Dermis blood vessel endothelial cell (primary cell): ENCODE measurements at places on chromosomes 12 and 14. TPM values are rescaled to one million over a fixed set of nuclear protein-coding genes. Genes with fewer than 3 reads are reported as not detected.

DNA sequence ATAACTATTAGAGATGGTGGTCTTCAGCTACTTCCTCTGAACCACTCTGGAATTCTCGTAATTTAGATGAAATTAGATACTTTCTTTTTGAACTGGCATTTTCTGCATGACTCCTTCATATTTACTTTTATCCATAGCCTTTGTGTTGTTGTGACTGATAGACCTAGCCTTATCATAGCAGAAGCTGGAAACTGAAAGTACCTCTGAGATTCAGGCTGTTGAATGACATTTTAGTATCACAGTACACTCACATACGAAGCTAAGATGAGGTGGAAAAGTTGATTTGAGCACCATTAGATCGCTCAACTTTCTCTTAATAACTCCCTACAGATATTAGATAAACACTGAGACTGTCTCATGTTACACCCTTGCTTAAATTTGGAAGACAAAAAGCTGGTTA is 525.1 kb upstream of the FBXO33 start:
- no peak for DNase-seq

DNA sequence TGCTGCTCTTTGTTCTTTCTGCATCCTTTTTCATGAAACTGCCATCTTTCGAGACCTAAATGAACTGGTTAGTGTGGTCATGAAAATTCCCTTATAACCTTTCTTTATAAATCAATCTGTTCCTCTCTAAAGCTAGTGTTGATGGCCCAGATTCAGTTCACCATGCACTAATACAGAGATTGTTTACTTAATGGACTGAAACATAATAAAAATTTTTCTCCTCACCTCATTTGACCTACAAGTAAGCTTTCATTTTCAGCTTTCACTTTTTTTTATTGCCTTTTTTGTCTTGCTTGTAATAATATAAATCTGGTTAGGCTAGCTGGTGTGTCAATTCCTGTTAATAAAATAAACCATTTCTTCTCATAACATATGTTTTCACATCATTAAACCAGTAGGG is 183.8 kb downstream of the CCDC59 start:
- DNase-seq: no peak

DNA sequence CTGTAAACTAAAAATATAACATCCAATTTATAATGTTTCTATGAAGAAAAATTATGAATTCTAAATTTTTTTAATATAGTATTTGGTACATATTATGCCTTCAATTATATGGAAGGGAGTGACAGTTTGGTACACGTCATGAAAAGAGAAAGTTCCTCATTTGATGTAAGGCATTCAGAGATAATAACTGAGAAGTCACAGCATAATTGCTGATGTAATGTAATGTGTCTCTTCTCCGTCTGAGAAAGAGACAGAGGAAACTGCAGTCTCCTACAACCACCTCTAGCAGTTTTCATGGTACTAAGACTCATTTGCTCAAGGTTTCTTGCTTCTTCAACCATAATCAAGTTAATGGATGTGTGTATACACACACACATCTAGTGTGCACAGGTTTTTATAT is 2.3 kb upstream of the CD69 start:
- DNase-seq: no peak

- DNase-seq: no peak
These were observed 50.8 kb downstream of the ARL1 start for GRCh38 chr12:101356794-101357193.

DNA sequence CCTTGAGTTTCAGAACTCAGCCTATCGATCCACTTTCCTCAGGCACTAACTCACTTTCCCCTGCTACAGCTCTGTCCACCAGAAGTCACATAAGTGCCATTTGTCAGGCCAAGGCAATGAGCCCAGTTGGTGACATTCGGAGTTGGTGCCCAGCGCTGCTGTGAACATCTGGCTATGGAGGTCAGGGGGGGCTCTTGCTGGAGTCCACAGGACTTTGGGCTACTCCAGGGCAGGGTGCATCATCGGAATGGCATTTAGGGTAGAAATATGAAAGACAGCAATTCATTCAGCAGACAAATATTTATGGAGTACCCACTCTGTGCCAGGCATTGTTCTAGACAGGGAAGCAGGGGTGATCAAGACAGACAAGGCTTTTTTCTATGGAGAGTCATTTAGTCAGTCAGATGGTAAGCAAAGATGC is 1.5 kb upstream of the PPP1CC start:
- DNase-seq: peak; percentile 47

OVCH1 gene
- not detected in 2 replicates for total RNA-seq
